Activated T-cell treated with anti-CD3 and anti-CD28 coated beads for 1 hour (primary cell): ENCODE measurements at places on chromosomes 2 and 18.
A peak's percentile ranks its signal among the peaks of the same experiment; 100 is the strongest.

- DNase-seq: no peak
Observed at GRCh38 chr2:212424082-212424481, 114.5 kb downstream of the ERBB4 start.

- DNase-seq: no peak
Observed at GRCh38 chr2:100174026-100174431, 31.6 kb upstream of the AFF3 start.

- no peak for DNase-seq
Observed at GRCh38 chr18:38552732-38553321, 987.2 kb upstream of the CELF4 start.

DNA sequence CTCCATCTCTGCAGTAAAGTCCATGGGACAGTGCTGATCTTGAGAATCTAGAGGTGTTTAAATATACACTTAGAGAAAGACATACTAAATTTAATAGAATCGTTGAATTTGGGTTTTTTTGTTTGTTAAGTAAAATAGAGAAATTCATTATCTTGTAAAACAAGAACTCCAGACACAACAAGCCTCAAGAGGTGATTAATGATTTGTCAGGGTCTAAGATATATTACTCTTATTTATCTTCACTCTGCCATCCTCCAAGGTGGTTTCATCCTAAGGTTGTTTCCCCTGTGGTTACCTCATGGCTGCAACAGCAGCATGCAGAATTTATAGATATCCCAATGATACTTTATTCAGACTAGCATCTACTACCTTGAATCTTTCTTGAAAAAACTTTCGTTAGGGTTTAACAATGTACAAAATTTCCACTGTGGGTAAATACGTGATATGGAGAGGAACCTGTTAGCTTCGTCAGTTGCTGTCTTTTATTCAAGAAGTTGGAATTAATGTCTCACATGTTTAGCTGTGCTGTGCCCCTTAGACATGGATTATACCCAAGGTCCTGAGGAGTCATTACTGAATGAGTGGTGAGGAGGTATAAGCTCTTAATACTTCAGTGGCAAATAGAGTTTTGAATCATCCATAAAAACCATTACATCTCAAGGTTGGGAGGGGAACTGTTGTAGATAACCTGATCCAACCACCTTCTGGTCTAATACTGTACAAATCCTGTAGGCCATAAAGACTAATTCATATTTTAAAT lies 128.0 kb downstream of the GPD2 start:
- no peak for DNase-seq

DNA sequence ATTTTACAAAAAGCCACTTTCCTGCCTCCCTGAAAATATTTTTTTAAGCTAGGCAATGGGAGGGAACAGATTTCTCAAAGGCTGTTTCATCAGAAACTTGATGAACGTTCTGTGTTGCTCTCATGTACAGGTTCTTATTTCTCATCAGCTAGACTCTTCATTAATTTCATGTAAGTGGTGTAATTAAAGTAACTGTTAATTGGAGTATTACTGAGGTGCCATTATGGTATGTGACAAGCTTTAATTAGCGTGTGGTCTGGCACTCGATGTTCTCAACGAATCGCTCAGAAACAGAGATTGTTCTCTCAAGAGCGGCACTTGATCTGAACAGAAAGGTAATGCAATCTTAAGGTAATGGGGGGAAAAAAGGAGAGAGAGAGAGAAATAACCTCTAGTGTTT lies 81.9 kb upstream of the MYCN start:
- no peak for DNase-seq

- no peak for DNase-seq
Observed at GRCh38 chr2:216339456-216340279, 32.6 kb downstream of the MARCHF4 start.

GRCh38 chr18:52992041-52992440 lies 652.0 kb downstream of the DCC start:
- no peak for DNase-seq

DNA sequence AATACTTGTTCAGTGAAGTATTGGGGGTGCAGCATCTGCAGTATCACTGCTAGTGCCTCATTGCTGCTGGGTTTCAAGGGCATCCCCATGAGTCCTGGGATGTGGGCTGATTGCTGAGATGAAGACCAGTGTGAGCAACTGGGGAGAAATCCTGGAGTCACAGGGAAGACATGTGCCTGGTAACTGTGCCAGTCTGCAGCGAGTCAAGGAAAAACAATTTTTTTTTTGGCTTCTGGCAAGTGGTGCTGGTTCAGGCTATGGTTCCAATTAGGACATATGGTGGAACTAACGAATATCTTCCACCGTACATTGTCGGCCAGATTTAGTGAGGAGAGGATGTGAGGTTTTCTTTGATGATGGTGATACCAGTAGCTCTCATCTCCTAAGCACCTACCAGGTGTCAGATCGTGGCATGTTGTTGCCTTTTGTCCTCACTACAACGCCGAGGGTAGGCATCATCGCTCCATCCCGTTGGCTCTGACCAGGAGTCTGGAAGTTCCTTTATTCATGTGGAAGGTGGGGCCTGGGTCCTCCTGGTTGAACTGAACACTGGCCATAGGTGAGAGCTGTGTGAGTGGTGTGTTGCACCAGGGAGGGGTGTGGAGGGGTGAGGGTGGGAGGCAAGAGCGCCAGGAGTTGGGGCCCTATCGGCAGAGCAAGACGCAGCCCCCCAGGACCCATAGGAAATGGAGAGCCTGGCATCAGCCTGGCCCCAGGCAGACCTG lies 118.0 kb upstream of the HS6ST1 start:
- DNase-seq: no peak

DNA sequence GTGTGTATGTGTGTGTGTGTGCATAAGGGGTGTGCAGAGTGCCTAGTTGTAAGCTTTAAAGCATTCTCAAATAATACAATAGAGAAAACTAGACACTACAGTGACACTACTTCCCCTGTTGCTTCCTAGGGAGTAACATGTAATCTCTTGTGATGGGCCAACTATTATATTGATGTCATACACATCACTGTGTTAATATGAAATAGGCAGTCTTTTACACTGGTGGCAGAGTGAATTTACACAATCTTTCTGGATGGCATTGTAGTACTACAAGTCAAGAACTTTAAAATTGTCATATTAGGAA lies 488.0 kb upstream of the ZEB2 start:
- DNase-seq: no peak

DNA sequence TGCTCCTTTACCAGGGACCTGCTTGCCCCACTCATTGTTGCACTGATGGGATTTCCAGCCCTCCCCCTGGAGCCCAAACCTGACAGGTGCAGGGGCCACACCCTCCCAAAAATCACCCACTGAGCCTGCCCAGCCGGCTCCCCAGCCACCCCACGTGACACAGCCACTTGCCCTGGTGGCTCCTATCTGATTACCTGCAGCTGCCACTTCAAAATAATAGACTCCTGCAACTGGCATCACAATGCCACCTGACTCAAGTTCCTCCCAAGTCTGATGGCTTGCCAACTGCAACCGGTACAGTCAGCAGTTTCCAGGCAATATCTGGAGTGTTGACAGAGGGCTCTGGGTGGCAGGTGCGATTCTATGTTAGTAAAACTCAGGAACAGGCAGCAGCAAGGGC lies 66.2 kb downstream of the CRACDL start:
- DNase-seq: no peak

DNA sequence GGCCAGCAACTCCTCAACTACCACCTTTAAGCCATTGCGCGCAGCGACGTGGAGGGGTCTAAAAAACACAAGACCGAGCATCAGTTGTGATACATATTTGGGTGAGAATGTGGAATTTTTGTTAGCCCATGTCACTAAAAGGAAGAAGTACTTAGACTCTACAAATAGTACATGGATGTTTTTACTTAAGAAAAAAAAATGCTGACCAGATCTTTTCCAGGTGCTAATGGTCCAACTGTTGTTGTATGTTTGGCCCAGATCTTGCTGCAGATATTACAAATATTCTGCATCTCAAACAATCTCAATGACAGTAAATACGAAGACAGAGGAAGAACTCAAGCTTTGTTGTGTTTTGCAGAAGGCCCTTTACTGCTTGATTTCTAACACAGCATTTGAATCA lies 67.1 kb upstream of the PGAP1 start:
- DNase-seq: no peak

DNA sequence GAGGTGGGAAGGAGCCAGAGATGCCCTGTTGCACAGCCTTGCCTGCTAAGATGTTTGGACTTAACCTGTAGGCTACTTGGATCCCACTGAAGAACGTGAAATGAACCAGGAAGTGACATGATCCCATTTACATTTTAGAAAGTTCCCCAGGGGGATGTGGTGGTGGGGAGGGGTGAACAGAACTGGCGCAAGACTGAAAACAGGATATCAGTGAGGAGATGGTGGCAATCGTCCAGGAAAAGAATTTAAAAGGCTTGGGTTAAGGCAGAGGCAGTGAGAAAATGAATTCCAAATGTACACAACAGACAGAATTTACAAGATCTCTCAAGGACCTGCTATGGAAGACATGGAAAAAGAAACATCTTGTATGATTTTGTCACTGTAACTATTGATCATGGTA lies 42.3 kb downstream of the SULT1C2 start:
- DNase-seq: no peak

DNA sequence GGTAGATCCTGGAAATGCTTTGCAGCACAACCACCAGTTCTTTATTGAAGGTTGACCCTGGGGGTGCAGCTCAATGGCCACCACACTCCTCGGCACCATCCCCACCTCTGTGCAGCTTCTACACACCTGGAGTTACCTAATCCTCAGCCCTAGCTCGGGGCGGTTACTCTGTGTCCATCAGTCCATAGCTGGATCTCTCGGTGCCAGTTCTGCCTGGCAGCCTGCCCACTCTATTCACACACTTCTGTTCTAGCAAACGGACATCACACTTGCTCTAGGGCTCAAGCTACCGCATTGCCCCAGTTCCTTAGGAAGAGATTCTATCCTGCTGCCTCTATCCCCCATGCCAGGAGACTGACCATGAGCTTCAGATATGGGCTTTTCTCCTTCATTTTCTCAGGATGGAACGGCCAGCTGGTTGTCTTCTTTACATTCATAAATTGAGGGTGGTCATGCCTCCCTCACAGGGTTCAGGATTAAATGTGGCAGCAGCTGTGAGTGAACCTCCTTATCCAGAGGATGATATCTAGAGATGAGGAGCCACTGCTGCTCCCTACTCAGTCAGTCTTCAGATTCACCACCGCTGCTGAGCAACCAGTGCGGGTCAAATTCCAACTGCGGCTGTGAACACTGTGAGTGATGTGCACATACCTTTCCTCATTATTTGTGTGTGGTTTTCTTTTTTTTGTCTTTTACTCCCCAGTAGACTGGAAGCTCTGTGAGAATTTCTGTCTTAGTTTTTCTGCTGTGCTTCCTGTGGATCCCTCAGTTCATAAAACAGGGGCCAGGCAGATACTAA lies 66.9 kb upstream of the TRIB2 start:
- DNase-seq: no peak

- DNase-seq: no peak
Observed at GRCh38 chr2:136308611-136309010, 190.7 kb upstream of the CXCR4 start.

- no peak for DNase-seq
Observed at GRCh38 chr2:102206666-102207341, 20.0 kb downstream of the IL1RL2 start.

GRCh38 chr2:177783835-177784744 lies 288.5 kb downstream of the PDE11A start:
- no peak for DNase-seq

DNA sequence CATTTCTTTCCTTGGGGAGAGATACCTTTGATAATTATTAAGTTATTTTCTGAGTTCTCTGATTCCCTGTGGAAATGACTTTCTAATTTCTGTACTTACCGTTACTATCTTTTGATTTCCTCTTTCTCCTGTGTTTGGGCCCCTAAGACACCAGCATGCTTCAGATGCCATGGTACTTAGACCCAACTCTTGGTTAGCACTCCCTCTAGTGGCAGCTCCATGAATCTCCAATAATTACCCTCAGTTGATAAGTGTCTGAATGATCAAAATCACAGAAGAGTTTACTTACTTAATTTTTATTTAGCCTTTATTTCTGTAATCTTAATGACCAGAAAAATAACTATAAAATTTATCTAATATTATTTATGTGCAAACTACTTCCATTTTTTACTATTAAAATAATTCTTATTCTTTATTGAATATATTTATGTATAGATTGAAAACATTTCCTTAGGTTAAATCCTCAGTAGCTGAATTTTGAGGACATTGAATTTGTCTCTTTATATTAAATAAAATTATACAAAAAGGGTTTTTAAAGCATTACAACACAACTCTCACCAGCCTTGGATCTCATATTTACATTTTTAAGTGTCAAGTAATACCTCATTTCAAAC lies 300.4 kb downstream of the KCNS3 start:
- peak; percentile 2 for DNase-seq

DNA sequence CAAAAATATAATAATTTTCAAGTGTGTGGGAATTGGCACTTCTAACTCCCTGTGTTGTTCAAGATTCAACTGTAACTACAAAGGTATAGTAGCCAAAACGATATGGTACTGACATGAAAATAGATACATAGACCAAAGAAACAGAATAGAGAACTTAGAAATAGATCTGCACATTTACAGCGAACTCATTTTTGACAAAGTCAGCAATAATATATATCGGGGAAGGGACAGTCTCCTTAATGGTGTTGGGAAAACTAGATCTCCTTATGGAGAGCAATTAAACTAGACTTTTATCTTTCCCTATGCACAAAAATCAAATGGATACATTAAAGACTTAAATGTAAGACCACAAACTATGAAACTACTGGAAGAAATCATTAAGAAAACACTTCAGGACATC lies 1530.6 kb upstream of the SLC39A10 start:
- no peak for DNase-seq

- DNase-seq: no peak
Observed at GRCh38 chr2:113010088-113010487, 4.8 kb downstream of the IL36A start.

- DNase-seq: no peak
Observed at GRCh38 chr2:179891237-179891636, 29.8 kb upstream of the ZNF385B start.

DNA sequence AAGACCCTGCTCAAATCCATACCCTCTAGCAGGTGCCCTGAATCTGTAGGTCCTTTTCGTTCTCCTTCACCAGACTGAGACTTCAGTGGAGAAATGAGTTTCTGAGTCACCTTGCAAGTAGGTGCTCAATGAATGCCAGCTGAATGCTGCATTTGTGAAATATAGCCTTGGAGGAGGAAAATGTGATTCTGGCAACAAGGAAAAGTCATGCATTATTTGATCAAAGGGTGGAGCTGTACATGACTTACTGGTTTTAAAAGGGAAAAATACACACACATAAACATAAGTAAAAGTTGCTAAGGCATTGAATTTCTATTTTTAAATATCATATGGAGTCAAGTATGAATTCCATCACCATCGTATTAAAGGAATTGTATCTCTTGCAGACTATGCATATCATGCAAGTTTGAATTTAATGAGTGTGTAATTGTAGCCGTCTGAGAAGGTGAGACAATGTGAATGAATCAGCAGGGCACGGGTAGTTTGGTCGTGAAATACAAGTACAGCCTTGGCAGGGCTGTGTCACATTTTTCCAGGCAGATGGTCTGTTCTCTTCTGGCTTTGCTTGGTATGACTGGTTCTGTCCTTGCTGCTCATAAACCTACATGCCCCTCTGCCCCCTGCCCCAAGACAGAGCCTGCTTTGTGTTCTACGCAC lies 160.8 kb downstream of the COL6A3 start:
- DNase-seq: no peak
